ENCODE measurements at places on chromosomes 2 and 18. TPM values are rescaled to one million over a fixed set of nuclear protein-coding genes. Genes with fewer than 3 reads are reported as not detected.

DNA sequence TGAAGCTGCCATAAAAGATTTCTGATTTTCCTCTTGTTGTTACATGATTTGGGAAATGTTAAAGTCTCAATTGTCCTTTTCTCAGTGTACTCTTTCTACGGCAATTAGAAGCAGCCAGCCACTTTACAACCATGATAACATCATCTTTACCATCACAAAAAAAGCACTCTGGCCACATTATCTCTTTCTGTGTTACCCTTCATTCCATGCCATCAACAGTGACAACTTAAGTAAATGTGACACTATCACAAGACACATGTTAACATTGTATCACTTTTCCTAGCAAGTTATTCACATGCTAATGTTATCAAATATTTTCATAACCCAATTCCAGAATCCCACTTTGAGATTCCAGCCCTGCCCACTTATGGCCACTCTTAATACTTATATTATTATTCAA is 131.2 kb downstream of the TMX3 start:
- no peak overlapping the region for H3K4me3 ChIP-seq
- DNase-seq, result no peak
- H3K27ac ChIP-seq, result no peak overlapping the region
- H3K27me3 ChIP-seq, result no peaks in the 10 kb centered on the region
- no peaks in the 10 kb centered on the region for H3K36me3 ChIP-seq

GRCh38 chr2:99420031-99420430 is 69.8 kb downstream of the REV1 start:
- H3K36me3 ChIP-seq, result peaks cover 38% of the 10 kb centered on the region
- no peak overlapping the region for H3K27ac ChIP-seq
- no peak for DNase-seq
- no peak overlapping the region for H3K4me3 ChIP-seq
- no peaks in the 10 kb centered on the region for H3K4me1 ChIP-seq

- no peak for DNase-seq
- H3K27me3 ChIP-seq, result no peaks in the 10 kb centered on the region
- H3K27ac ChIP-seq, result no peak overlapping the region
- no peaks in the 10 kb centered on the region for H3K36me3 ChIP-seq
Observed at GRCh38 chr2:100119235-100119634, 23.2 kb downstream of the AFF3 start.

Gene TSPYL6
- total RNA-seq, result not detected

Gene ID2
- total RNA-seq, result 112 TPM

DNA sequence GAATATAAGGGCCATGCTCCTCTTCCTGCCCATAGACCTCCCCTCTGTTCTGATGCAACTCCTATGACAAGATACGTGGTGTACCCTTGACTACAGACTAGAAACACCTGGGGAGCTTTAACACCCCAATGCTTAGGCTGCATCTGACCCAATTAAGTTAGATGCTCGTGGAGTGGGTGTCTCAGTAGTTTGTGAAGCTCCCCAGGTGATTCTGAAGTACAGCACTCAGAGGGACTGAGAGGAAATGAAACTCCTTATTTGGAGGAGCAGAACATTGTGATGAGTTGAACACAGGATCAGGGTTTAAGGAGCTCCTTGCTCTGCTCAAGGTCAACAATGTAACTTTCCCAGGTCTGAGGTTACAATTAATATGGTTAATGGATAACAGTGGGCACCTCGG is 80.3 kb upstream of the TTC39C start:
- no peak for DNase-seq
- no peaks in the 10 kb centered on the region for H3K36me3 ChIP-seq
- H3K27ac ChIP-seq, result no peak overlapping the region
- H3K27me3 ChIP-seq, result no peaks in the 10 kb centered on the region
- no peak overlapping the region for H3K4me3 ChIP-seq

Gene BOLA3
- total RNA-seq, result 62.9 TPM

Gene MAP3K19
- total RNA-seq, result not detected

- peak overlapping the region; percentile 79 for H3K27ac ChIP-seq
- no peak for DNase-seq
- H3K4me3 ChIP-seq, result no peak overlapping the region
- H3K27me3 ChIP-seq, result no peaks in the 10 kb centered on the region
Observed at GRCh38 chr2:113878743-113879142, 11.1 kb upstream of the ACTR3 start.

Gene SP140
- 2.6 TPM for total RNA-seq

- DNase-seq, result no peak
- H3K36me3 ChIP-seq, result no peaks in the 10 kb centered on the region
- H3K27me3 ChIP-seq, result no peaks in the 10 kb centered on the region
Observed at GRCh38 chr18:53843113-53843760, 381.2 kb downstream of the MBD2 start.

Measured in HCT116 (cell line).